ENCODE measurements at places on chromosomes 3 and 15. TPM values are rescaled to one million over a fixed set of nuclear protein-coding genes. Genes with fewer than 3 reads are reported as not detected.
A peak's percentile ranks its signal among the peaks of the same experiment; 100 is the strongest.

DNA sequence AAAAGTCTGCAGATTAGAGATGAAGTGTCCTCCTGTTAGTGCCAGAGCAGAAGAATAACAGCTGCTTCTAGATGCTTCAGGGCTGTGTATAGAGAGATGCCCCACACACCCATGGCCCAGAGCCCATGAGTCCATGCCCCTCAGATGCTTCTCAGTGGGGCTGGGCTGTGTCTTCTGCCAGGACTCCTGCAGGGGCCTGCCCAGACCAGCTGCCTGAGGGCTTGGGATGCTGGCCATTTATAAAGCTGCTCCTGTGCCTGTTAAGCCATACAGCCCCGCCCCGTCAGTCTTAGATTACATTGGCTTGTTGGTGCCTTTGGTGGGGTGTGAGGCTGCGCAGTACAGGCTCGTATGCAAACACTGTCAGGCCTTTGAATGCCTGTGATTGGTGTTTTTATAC is 318.0 kb upstream of the CTDSPL start:
- DNase-seq: no peak

DNA sequence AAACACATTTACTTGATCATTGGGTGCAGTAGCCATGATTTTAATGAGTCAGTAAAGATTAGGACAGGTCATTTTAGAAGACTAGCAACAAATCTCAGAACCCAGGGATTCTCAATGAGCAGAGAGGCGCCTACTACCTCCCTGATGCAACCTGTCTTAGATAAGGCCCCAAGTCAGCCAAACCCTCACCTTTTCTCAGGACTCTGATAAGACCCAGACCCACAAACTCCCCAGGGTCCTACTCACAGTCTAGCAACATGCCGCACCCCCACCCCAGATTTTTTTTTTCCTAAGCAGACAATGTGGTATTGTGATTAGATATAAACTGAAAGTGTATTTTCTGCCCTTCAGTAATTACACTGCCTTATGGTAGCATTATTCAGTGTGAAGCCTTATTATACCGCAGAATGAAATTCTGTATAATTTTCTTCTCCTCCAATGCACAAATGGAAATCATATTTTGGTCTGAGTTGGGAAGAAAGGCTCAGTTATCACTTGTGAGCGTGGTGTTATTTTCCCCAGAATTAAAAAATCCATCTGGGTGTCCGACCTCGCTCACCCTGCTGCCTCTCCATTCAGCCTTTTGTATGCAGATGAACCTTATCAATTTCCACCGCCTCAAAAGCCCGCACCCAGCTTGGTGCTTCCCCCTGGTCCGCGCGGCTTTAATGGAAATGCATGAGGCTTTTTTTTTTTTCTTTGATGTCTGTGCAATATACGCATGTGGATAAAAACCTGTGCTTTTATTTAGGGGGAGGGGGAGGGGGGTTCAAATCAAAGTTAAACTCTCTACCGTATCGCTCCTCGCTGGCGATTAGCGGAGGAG is 122.0 kb upstream of the SOX14 start:
- no peak for DNase-seq

GRCh38 chr15:31265871-31266711 is 60.5 kb upstream of the KLF13 start:
- DNase-seq: peak; percentile 91

SH2D7 gene
- total RNA-seq: 0.05 TPM

GRCh38 chr3:8621872-8622271 is 22.7 kb downstream of the SSUH2 start:
- no peak for DNase-seq

MESP1 gene
- total RNA-seq: 0.38 TPM

DNA sequence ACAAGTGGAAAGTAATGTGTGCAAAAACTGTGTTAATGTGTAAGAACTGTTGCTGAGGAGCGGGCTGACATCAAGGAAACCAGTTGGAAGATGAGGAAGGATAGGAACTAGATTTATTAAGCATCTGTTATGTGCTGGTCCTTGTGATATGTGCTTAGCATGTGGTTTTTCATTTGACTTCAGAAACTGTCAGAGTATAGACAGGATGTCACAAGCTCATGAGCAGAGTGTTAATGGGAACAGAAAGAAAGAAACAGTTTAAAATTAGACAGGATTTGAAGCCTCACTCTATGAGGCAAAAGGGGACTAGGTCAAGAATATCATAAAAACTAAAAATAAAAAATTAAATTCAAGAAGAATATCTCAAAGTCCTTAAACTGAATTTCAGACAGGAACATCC is 270.6 kb upstream of the DPPA4 start:
- no peak for DNase-seq

GRCh38 chr15:62382046-62382445 is 217.0 kb upstream of the C2CD4B start:
- DNase-seq: no peak

CTXND1 gene
- total RNA-seq: 0.05 TPM
